NCI-H1417 (cell line): ENCODE measurements at places on chromosomes 2 and 18.

DNA sequence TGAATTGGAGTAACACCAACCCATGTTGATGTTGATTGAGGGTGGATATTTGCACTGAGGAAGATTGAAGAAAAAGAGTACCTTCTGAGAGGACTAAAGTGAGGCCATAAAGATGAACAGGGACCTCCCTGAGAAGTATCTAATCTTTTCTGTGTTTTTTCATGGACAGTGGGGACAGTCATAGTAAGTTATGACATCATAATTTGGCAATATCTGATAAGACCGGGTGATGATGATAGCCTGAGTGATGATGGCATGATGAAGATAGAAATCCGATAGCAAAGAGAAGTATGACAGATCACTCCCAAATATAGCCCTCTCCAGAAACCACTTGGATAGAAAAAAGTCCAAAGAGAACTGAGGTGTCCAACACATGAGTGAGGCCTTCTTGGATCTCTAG, 2.2 kb upstream of the ATP5MC3 start:
- DNase-seq, result no peak

- DNase-seq, result peak; percentile 74
Observed at GRCh38 chr2:70477441-70477844, 76.2 kb downstream of the TGFA start.

DNA sequence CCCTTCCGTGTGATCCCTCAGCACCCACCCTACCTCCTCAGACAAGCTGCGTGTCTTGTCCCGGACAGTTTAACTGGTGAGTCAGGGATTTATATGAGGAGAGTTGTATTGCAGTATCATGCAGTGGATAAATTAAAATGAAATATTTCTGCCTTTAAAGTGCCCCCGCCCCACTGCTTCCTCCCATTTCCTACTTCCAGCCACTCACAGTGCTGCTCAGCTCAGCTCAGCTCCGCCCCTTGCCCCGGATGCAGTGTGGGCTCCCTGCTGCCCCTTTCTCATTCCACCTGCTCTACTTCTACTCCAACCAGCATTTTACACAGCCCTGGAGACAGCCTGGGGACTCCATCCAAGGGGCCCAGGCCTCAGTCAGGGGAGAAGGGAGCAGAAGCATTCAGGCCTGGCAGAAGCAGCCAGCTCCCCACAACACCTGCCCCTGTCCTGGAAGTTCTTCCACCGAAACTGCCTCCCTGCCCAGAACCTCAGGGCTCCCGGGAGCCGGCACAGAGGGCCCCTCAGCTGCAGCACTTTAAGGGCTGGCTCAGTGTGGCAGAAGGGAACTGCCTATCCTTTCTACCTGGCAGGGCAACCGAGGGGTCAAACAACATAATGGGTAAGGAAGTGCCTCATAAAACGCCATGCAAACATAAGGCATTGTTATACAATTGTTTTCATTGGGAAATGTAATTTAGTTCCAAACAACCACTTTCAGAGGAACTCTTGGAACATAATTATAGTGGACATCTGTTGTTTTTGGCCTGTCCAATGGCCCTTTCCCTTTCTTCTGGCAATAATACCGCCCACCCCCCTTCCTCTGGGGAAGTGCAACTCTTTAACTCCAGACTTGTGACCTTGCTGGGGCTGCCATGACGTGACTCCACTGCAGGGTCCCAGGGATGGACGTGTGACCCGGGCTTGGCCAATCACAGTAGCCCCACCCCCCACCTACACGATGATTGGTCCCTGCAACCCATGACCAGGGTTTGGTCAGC, 102.3 kb downstream of the LIPG start:
- DNase-seq, result peak; percentile 69

GRCh38 chr18:77700051-77700450, 450.4 kb downstream of the GALR1 start:
- DNase-seq, result no peak

DNA sequence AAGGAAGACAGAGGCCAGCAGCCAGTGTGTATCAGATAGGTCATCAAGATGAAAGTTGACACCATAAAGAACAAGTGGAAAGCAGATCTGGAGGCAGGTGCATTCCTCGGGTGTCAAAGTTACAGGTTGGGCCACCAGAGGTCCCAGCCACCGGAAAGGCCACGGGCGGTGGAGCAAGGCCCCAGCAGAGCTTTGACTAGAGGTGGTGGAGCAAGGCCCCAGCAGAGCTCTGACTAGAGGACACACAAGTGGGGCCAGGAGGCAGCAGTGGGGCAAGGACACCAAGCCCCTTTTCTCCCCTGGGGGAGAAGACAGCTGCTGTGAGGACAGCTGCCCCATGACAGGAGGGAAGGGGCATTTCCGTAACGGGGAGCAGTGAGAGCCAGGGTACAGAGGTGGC, 115.1 kb downstream of the GYPC start:
- no peak for DNase-seq

GRCh38 chr2:60710707-60711106, 45.4 kb upstream of the PAPOLG start:
- DNase-seq, result no peak

DNA sequence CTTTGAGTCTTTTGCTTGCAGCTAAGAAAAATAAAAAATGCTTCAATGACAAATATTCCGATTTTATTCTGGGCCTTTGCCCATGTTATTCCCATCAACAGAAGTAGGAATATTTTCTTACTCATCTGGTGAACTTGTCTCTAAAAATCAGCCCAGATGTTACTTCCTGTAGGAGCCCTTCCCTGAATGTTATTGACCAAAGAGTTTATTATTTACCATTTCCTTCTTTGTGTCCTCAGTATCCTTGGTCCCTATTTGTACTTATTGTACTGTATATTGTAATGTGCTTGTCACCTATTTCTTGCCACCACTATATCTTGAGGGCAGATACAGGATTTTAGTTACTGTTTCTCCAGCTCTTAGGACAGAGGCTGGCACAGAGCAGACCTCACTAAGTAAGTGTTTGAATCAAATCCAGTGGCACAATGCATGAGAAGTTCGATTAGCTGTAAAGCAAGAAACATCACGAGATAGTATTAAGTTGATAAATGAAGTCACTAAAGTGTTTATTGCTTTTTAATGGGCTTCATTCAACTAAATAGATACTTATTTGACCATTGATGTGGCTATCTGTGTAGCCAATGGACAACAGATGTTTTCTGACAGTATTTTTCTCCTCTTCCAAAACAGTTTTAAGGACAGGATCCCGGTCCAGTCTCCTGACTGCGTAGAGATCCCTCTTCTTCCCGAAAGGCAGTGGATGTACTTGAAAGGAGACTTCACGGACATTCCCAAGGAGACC, 109.1 kb downstream of the DDX1 start:
- no peak for DNase-seq

- no peak for DNase-seq
Observed at GRCh38 chr18:1528964-1529509, 624.4 kb downstream of the ADCYAP1 start.

GRCh38 chr2:28406276-28407096, 13.8 kb downstream of the FOSL2 start:
- DNase-seq, result no peak

DNA sequence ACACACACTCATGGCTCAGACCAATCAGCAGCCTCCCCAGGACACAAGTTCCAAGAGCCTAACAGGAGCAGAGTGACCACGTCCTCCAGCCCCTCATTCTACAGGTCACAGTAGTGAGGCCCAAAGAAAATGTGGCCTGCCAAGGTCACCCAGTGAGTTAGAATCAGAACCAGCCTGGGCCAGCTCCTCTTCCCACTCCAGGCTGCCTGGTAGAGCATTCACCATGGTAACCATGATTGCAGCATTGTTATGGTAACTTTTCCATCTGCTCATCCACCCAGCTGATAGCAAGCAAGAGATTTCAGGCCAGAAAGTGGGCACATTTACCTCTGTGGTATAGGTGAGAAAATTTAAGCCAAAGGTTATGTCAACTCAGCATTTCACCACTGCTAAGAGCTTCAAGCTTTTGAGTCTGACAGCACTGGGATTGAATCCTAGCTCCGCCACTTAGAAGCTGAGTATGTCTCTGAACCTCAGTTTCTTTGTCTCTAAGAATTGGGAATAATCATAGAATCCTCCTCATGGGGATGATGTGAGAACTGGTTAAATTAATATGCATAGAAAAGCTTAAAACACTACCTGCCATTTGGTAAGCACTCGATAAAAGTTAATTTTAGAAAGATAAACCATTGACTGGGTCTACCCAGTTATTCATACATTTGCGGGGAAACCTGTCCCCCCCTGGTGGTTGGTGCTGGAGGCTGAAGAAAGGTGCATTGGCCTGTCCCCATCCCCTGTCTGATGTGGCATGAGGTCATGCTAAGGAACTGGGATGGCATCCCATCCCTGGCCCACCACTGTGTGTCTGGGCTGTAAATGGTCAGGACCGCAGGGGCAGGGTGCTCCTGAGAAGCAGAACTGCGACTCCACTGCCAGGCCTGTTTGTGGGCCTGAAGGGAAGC, 181.5 kb downstream of the KLHL29 start:
- DNase-seq, result peak; percentile 14

GRCh38 chr2:149430743-149431736, 100.7 kb downstream of the LYPD6 start:
- DNase-seq, result no peak

GRCh38 chr18:44835703-44836102, 155.0 kb downstream of the SETBP1 start:
- no peak for DNase-seq

GRCh38 chr2:12642859-12643258, 73.9 kb upstream of the TRIB2 start:
- no peak for DNase-seq
